ENCODE measurements at places on chromosomes 3 and 15.

- DNase-seq = no peak
Measured at GRCh38 chr3:118817748-118818165, 216.9 kb downstream of the IGSF11 start.

- no peak for DNase-seq
Measured at GRCh38 chr3:126908752-126909275, 74.1 kb upstream of the PLXNA1 start.

DNA sequence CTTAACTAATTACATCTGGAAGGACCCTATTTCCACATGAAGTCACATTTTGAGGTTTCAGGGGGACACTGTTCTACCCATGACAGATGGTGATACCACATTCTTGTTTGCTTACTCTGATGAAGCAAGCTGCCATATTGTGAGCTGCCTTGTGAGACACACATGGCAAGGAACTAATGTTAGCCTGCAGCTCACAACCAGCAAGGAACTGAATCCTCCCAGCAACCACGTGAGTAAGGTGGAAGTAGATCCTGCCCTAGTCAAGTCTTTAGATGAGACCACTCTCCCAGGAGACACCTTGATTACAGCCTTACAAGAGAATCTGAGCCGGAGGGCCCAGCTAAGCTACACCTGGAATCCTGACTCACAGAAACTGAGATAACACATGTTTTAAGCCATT, 160.1 kb downstream of the PDE8A start:
- DNase-seq = no peak

GRCh38 chr3:116034086-116034485, 410.8 kb downstream of the GAP43 start:
- no peak for DNase-seq

GRCh38 chr3:17755836-17756235, 13.4 kb upstream of the TBC1D5 start:
- no peak for DNase-seq

- no peak for DNase-seq
Measured at GRCh38 chr3:50447290-50447840, 56.1 kb downstream of the CACNA2D2 start.

DNA sequence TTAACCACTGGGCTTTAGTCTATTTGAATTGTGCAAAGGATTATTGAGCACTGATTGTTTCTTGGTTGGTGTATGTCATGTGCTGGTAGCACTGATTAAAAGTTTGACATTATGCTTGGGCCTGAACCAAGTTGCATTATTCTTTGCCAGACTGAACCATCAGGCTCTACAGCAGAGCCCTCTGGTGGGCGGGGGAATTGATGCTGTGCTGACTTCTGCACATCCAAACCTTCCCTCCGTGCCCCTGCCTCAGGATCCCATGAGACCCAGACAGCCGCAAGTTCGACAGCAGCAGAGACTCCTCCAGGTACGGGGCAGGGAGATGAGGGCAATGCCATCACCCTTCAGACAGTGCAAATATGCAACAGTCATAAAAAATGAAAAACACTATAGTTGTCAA, 28.4 kb upstream of the P2RY12 start:
- DNase-seq = no peak

DNA sequence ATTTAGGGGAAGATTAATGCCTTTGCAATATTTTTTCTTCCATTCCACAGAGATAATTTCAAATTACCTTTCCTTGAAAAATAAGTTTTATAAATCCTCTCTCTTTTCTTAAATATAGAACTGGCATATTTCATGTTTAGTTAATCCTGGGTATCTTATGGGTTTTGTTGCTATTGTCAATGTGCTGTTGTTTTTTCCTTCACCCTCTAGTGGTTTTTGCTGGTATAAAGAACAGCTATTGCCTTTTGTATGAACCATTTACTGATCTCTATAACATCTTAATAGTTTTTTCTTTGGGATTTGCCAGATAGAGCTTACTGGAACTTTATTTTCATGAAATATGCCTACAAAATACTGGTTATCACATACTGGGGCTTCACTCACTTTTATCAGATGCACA, 359.6 kb upstream of the DPPA4 start:
- no peak for DNase-seq

- DNase-seq = no peak
Measured at GRCh38 chr3:100915706-100916495, 77.3 kb downstream of the ABI3BP start.

GRCh38 chr3:193851428-193851847, 258.4 kb downstream of the OPA1 start:
- no peak for DNase-seq

DNA sequence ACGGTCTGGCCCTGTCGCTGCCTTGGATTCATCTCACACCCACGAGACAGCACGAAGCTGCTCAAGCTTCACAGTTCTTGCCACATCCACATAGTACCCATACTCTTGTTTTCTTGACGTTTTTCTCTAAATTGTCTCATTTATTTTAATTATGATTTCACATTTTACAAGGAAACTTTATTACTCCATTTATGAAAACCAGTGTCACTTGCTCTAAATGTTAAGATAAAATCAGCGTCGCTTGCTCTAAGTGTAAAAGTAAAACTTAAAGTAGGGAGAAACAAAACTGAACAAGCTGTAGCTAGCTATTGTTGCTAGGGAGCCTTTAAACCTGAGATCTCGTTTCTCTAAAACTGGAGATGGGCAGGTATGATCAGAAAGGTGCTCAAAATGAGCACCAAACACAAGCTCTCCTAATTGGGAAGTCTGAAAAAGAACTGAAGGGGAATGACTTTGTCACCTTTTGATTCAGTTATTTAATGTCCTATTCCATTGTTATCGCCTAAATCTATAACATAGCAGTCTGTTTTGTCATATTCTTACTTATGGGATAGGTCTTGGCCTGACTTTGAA, 680 bp downstream of the IFT122 start:
- no peak for DNase-seq

- no peak for DNase-seq
Measured at GRCh38 chr15:91021516-91022074, 799 bp downstream of the VPS33B start.

DNA sequence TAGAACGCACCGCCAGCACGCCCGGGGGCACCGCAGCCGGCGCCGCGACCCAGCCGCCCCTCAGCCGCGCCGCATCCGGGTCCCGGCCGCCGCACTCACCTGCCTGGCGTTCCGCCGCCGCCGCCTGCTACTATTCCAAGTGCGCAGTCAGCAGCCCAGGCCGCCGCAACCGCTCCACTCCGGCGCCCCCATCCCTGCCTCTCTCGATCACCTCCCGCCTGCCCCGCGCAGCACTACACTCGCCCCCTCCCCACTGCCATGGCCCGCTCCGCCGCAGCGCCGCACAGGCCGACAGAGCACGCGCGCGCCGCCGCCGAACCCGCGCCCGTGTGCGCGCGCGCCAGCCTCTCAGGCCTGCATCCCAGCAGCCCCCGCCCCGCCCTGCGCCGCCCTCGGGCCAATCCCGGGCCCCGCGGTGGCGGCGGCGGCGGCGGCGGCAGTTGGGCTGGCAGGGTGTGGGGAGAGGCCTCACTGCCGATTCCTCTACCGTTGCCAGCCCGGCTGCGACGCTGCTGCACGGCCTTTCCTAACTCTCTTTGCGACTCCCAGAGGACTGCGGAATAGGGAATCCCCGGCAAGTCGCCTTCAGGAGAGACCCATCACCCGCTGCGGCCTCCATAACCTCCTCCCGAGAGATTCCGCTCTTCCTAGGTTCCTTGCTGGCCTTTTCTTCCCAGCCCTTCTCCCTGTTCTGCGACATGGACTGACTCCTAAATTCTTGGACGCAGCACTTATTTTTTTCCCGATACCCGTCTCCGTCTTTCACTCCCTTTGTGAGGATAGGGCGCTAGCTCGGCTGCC, at the start of gene PIK3CB:
TSS of gene PIK3CB (minus strand) at position 333 of the 801 bp plus-strand sequence. CDS start 75,585 bp downstream, outside the sequence.
- DNase-seq = peak; percentile 71

- DNase-seq = no peak
Measured at GRCh38 chr15:63918317-63918672, 84.5 kb upstream of the HERC1 start.

DNA sequence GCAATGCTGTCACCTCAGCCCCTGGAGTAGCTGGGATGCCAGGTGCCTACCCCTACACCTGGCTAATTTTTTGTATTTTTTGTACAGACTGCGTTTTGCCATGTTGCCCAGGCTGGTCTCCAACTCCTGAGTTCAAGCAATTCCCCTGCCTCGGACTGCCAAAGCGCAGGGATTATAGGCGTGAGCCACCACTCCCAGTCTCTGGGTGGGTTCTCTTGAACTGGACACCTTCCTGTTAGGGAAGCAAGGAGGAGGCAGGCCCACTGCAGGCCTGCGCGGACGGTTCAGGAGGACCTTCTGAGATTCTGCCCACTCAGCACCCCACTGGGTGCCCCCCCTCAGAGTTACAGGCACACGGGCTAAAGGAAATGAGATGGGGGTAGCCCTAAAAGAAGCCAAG, 73.8 kb upstream of the HERC1 start:
- DNase-seq = no peak

DNA sequence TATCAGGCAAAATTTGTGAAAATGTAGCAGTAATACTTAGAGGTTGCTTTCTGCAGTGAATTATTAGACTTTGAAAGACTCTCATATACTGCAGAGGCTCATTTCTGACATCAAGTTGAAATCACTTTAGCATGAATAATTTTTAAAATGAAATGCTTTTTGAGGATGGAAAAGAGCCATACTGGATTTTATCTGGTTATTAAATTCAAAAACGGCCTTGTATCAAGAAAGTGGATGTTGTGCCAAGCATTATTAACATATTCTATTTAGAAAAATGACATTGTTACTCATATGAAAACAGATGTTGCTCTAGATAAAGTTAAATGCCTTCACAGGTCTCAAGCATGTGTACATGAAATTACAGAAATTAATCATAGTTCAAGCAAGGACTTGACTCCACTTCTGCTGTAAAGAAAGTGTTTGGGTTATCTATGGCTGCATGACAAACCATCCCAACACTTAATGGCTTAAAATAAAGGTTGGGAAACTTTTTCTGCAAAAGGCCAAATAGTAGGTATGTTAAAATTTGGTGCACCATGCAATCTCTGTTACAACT, 64.5 kb upstream of the ZNF280D start:
- DNase-seq = no peak

GRCh38 chr3:162015856-162016255, 519.2 kb downstream of the OTOL1 start:
- no peak for DNase-seq

DNA sequence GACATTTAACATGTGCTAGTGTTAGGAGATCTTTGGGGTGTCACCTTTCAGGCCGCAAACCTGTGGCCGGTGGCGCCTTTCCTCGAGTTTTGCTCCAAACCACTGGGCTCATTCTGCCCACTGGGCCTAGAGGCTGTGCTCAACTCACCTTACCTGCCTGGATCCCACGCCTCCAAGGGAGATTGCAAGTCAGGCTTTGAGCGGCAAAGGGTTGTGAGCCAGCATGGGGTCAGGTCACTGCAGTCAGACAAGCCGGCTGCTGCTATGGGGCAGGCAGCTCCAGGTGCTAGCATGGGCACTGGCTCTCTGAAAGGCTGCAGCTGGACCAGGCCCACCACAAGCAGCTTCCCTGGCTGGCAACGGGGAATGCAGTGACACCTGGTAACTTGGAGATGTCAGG, 265.5 kb downstream of the ZBBX start:
- no peak for DNase-seq

DNA sequence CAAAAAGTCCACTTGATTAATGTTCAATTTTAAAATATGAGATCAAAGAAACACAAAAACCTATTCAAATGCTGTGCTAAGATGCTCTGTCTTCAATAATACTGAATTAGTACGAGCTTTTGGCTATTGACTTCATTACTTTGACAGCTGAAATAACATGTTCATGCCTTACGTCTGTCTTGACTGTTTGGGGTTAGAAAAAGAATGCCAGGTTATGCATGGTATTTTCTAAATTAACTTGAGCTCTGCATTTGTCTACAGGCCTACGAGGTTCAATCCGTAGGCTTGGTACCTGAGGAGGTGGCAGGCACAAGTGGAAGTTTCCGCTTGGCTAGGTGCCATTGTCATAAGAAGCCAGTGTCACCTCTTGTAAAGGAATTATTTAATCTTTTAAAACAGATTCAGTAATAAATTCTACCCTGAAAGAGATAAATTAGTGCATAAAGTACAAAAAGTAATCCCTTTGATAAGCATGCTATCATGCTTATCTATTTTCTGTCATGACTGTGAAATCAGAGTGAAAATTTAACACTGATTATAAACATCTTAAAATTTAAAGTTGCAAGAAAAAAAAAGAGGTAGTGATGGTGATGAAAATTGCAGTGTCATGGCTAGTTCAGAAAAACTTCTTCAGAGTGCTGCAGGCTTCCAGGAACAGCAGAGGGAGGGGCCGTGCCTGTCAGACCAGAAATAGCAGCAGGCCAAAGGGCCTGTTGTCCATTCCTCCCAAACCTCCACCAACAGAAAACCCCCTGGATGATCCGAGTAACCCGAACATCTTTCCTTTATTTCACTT, 115.7 kb downstream of the ARRDC4 start:
- no peak for DNase-seq

- DNase-seq = no peak
Measured at GRCh38 chr3:130529486-130530215, 12.7 kb downstream of the COL6A6 start.

GRCh38 chr3:68483601-68484000, 448.7 kb downstream of the TAFA4 start:
- DNase-seq = no peak

GRCh38 chr3:161043336-161044035, 61.7 kb downstream of the B3GALNT1 start:
- no peak for DNase-seq

- DNase-seq = no peak
Measured at GRCh38 chr3:119697394-119697793, 5.4 kb upstream of the CFAP91 start.

DNA sequence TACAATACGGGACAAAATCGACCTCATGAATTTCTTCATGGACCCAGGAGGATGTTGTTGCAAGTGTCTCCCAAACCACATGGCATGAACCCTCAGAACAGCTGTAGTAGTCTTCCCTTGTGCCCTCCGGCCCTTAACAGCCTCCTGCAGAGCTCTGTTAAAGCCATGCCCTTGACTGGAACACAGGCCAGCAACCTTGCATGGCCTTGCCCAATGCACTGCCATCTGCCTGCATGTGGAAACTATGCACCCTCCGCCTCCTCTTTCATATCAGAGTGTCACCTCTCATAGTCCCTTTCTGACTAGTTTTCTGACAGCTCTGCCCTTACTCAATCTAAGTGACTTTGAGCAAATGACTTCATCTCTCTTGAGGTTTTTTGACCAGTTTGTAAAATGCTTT, 39.4 kb upstream of the TRIM71 start:
- DNase-seq = peak; percentile 22

DNA sequence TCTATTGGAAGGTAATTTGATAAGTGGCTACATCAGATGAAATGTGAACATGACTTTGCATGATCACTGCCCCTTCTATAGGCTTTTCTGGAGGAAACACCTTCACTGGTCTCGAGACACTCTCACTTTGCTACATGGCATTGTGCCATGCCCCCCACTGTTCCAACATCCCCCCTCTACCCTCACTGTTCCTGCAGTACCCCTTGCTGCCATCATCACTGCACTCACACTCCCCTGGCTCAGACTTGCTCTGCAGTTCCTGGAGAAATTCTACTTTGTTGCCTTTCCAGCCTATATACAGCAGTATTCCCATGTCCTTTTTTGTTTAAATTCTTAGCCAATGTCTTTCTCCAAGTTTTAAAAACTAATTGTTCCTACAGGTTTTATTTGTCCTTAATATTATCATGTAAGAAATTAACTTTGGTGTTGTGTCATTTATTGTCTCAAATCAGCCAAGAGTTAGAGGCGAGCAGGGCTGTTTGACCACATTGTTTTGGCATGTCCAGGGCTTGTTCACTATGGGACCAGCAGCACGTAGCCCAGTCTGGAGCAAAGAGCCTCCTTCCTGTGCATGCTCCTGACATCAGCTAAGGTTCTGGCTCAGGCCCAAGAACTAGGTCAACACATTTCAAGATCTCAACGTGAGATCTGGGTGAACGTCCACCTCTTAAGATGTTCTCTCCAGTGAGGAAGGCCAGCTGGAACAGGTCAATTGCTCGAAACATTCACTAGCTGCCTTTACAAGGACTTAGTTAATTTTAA, 246.4 kb downstream of the SLC9A9 start:
- DNase-seq = no peak
